ENCODE measurements at places on chromosomes 2 and 18.
A peak's percentile ranks its signal among the peaks of the same experiment; 100 is the strongest.

- DNase-seq, result no peak
Measured at GRCh38 chr2:43593254-43593653, 2.6 kb downstream of the THADA start.

DNA sequence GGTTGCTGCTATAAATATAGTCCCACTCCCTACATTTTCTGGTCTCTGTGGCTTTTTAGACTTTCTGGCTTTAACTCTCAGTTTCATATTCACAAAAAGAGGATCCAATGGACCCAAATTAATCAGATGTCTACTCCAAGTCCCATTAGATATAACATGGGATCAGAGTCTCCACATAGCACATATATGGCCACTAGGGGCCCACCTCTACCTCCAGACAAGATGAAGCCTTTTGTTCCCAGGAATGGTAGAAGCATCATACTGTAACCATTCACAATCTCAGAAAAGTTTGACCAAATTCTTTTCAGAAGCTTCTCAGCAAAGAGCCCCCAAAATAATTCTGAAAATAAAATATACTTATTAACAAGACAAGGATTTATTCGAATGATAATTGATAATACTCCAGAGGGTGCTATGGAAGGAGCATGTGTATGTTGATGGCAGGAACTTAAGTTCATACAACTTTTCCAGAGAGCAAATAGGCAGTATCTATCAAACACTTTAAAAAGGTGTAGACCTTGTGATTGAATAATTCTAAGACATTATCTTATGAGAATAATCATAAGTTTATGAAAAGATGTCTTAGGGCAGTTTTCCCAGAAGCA lies 382.3 kb upstream of the CRIM1 start:
- DNase-seq, result no peak

DNA sequence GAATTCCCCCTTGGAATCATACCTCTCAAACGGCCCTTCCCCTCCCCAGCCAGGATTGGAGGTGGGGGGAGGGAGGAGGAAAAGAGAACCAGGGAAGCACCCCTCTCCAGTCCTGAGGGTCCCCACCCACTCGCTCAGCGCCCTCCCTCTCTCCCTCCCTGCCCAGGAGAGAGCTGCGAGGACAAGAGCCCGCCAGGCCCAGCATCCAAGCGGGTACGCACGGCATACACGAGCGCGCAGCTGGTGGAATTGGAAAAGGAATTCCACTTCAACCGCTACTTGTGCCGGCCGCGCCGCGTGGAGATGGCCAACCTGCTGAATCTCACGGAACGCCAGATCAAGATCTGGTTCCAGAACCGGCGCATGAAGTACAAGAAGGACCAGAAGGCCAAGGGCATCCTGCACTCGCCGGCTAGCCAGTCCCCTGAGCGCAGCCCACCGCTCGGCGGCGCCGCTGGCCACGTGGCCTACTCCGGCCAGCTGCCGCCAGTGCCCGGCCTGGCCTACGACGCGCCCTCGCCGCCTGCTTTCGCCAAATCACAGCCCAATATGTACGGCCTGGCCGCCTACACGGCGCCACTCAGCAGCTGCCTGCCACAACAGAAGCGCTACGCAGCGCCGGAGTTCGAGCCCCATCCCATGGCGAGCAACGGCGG lies 14.4 kb downstream of the HOXD3 start:
- DNase-seq, result no peak

- DNase-seq, result no peak
Measured at GRCh38 chr2:190940454-190940853, 59.8 kb downstream of the GLS start.

DNA sequence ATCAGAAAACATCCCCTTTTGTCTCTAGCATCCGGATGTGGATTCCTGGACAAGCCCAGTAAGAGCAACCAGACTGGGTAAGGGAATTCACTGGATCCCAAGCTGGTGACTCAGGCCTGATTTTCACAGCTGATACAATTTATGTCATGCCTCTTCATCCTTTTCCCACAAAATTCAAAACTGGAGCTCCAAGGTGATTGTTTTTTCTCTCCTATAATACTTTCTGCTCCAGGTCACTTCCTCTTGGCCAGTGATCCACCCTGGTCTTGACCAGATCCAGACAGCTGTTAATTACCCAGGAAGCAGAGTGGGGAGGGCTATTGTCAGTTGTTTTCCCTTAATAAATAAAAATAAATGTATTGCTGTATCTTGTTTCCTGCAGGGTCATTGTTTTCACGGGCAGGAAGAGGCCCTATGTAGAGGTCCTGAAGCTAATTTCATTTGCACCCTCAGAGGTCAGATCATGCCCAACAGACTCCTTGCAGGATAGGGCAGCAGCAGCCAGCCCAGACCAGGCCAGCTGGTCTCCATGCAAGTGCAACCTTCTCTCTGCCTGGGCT lies 57.6 kb downstream of the EVA1A start:
- DNase-seq, result no peak

- DNase-seq, result no peak
Measured at GRCh38 chr2:5851410-5851809, 159.2 kb downstream of the SOX11 start.

DNA sequence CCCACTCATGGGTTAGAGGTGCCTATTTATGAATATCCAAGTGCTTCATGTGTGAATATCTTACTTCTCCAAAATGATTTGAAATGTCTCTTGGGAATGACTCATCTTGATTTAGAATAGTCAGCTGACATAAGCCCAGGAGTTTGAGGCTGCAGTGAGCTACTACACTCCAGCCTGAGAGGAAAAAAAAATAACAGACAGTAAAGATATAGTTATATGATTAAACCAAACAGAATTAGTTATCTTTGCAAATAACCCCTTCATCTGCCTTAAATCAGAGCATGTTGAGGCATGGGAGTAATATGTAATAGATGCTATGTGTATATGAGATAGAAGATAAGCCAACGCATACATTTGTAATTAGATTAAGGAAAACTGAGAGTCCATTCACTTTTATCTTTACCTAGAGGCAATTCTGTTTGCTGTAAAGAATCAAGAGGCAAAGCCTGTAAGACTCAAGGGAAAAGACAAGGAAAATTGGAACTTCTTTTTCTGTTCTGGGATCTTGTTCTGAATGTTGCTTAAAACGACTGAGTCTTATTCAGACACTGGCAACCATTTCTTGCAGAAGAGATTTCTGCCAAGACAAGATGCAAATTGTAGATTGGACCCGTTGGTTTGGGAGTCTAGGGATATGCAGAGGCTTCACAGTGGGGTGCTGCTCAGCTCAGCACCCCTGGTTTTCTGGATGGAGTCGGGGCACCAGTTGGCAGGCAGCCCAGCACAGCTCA lies 104.4 kb downstream of the LIPG start:
- peak; percentile 25 for DNase-seq

GRCh38 chr18:77001041-77001440 lies 131.5 kb downstream of the MBP start:
- no peak for DNase-seq

DNA sequence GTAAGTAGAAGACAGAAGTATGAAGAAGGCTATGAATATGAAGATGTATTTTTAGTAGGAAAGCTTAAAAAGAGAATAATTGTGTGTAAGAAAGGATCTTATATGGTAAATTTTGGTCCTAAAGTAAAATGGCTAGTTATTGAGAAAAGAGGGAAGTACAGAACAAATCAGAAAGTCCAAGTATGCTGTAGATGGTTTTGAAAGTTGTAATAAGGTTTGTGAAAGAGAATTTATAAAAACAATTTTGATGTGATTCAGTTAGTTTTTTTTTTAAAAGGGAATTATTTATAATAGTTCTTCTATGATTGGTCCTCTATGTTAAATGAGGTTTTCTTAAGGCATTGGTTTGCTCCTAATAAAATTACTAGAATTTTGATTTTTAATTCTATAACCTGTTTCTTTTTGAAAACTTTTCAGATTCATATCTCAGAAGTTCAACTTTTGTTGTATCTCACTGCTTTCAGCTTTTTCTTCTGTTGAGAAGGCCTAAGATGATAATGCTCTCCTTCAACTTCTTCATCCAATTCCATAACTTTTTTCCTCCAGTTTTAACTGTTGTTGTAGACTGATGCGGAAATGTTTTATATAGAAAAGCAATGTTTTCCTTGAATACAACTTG lies 322.7 kb downstream of the NOL4 start:
- DNase-seq, result no peak

DNA sequence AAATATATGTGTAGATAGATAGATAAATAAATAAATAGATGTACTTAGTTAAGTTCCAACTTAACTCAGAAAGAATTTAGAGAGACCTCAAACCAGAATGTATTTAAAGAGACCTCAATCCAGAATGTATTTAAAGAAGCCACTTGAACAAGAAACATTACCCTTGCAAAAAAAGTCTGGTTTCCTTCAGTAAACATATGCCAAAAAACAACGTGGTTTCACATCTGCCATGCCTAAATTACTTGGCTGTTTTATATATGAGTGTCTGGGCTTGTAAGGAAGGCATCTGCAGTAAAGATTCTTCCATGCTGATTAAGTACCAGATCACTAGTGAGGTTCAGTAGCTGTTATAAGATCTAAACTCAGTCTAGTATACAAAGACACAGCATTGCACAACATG lies 29.1 kb upstream of the RPE start:
- no peak for DNase-seq

All from inflammatory macrophage treated with lipopolysaccharide for 1 hour (primary cell).